Right renal pelvis (tissue), 4 donors: ENCODE measurements at places on chromosomes 4 and X. TPM values are rescaled to one million over a fixed set of nuclear protein-coding genes. Genes with fewer than 3 reads are reported as not detected.

FGF16 gene
- polyA plus RNA-seq: not detected

DRD5 gene
- 0.69 TPM for polyA plus RNA-seq

LAP3 gene
- 75.3 TPM for polyA plus RNA-seq

P2RY4 gene
- polyA plus RNA-seq: 0.18 TPM

PDK3 gene
- polyA plus RNA-seq: 9.8 TPM

SLIT2 gene
- 53.6 TPM for polyA plus RNA-seq

MAOA gene
- 16.9 TPM for polyA plus RNA-seq

GABRQ gene
- 1.1 TPM for polyA plus RNA-seq

CSAG2 gene
- polyA plus RNA-seq: not detected

PRSS12 gene
- polyA plus RNA-seq: 17.0 TPM

ZNF182 gene
- 11.3 TPM for polyA plus RNA-seq

JCHAIN gene
- 0.54 TPM for polyA plus RNA-seq

TLR6 gene
- 0.67 TPM for polyA plus RNA-seq

EMCN gene
- polyA plus RNA-seq: 175 TPM

ALAS2 gene
- 18.1 TPM for polyA plus RNA-seq

DTHD1 gene
- polyA plus RNA-seq: not detected

STARD8 gene
- polyA plus RNA-seq: 19.2 TPM

DNA sequence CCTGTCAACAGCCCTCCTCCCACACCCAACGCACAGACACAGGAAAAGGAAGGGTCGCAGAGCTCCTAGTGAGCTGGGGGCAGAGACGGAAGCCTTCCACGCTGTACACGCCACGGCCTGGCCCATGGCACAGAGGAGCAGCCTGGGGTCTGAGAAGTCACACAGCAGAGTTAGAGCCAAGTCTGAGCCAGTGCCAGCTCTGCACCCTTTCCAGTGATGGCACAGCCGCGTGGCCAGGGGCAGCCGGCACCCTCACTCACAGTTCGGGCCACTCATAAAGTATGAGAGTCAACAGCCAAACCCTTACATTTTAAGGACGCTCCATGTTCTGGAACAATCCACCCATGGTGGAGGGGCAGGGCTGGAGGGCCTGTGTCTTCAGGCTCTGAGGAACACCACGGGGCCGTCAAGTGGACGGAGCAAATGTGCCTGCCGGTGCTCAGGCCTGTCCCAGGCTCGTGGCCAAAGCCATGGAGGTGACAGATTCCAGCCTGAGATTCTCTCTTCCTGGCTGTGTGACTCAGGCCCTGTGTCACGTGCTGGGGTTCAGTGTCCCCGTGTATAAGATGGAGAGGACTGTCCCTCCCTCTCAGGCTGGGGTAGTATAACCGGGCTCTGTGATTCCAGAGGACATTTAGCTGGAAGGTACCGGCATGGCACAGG, 91.2 kb downstream of the ABLIM2 start:
- DNase-seq: no peak

GRCh38 chr4:2924765-2925301, 38.4 kb downstream of the NOP14 start:
- DNase-seq: no peak

DNA sequence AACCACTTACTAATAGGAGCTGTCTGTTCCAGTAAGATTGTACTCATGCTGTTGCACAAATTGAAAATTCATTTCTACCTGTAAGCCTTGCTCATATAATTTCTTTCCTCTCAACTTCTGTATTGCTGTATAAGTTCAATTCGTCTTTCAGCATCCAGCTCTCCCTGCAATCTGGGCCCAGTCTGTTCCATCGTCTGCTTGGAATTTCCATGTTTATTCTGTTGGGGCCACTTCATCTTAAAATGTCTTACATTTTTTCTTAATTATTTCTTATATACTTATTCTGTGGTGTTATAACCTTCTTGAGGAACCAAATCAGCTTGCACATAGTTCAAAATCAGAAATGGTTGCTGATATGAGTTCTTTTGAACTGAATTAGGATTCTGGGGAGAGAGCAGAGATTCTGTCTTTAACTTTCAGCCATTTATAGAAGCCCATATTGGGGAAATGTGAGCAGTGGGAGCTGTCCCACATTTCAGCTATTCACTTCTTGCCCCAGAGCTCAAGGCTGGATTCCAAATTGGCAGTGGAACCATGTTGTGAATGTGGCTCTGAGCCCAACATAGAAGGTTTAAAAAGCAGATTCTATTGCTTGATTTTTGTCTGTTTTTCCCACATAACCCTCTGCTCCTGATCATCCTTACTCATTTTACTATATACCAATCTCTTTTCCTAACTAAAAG, 291.9 kb downstream of the BMPR1B start:
- DNase-seq: no peak

GRCh38 chr4:122512430-122512829, 55.9 kb upstream of the IL2 start:
- DNase-seq: no peak

GRCh38 chr4:19944251-19944650, 307.5 kb upstream of the SLIT2 start:
- no peak for DNase-seq

DNA sequence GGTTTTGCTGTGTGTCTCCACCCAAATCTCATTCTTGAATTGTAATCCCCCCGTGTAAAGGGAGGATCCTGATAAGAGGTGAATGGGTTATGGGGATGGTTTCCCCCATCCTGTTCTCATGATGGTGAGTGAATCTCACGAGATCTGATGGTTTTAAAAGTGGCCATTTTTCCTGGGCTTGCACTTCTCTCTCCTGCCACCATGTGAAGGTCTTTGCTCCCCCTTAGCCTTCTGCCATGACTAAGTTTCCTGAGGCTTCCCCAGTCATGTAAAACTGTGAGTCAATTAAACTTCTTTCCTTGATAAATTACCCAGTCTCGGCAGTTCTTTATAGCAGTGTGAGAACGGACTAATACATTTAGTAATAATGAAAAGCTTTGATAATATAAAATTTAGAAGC, 46.9 kb downstream of the ANTXR2 start:
- DNase-seq: no peak

DNA sequence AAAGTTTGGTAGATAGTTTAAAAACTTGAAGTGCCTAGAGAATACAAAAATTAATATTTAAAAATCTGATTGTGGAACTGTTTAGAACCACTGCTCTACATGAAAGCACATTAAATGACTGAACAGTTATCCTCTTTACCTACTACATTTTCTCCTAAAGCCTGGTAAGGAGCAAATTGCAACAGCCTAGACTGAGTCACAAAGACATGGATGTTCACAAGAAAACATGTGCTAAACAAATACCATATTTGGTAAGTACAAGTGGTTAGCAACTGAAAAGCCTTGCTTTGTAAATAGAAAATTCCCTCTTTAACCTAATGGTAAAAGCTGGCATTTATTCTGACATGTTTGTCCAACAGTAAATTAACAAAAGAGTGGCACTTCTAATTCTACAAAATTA, 203.1 kb downstream of the FBXO8 start:
- DNase-seq: no peak

GRCh38 chr4:116942315-116942714, 143.1 kb downstream of the TRAM1L1 start:
- no peak for DNase-seq

- no peak for DNase-seq
These were observed 34.2 kb downstream of the ATXN3L start for GRCh38 chrX:13285693-13286092.

DNA sequence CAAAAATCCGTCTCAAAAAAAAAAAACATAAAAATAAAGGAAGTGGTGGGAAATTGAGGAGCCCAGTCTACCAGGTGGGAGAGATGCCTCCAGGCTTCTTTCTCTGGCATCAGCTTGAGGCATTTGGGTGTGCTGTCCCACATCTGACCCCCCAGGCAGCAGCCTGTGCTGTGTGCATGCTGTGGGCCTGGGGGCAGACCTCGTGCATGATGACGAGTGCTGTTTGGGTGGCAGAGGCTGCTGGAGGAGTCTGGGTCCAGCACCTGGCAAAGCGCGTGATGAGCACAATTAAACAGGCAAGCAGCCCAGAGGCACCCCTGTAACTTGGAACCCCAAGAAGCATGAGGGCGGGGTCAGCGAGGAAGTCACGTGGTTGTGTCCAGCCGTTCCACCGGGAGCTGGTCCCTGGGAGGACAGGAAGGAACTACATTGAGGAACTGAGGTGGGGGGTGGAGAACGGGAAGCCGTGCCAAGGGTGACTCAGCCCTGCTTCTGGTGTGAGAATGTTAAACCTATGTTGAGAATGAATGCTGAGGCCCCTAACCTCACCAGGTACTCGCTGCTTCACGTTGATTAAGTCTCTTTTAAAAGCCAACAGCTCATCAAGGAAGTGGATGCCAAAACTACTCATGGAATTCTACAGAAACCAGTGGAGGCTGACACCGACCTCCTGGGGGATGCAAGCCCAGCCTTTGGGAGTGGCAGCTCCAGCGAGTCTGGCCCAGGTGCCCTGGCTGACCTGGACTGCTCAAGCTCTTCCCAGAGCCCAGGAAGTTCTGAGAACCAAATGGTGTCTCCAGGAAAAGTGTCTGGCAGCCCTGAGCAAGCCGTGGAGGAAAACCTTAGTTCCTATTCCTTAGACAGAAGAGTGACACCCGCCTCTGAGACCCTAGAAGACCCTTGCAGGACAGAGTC, 6.1 kb downstream of the TACC3 start:
- no peak for DNase-seq

DNA sequence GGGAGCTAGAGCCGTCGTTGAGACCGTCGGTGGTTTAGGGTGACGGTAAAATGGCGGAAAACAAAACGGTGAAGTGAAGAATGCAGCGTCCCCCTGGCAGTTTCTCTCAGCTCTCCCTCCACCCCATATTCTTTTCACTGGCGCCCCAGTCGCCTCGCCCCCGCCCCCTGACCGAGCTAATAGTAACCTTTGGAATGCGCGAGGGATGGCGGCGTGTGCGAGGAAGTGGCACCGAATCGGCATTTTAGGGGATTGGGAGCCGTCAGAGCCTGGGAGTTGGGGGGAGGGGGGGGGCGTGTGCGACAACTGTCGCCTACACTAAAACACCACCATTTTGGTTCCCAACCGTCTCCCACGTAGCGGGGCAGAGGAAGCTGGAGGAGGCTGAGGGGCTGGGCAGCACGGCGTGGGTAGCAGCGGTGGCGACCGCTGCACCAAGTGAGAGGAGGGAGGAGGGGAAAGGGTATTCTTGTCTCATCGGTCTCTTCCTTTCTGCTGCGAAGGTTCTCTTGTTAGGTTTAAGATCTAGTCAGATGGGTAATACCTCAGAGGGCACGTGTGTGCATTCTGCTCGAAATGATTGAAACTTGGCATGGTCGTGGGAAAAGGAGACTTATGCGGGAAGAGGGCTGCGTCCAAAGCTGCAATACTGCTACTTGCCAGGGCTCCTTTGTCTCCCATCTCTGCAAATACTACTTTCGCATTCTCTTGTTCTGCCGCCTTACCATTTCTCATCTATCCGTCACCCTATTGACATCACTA, 840 bp downstream of the ZNF711 start:
- peak; percentile 28 for DNase-seq

- DNase-seq: no peak
These were observed 95.2 kb upstream of the DKK2 start for GRCh38 chr4:107131295-107131694.

- no peak for DNase-seq
These were observed 1.3 kb downstream of the FAM53A start for GRCh38 chr4:1682860-1683259.

- DNase-seq: no peak
These were observed 3.9 kb downstream of the RPL10 start for GRCh38 chrX:154401918-154402621.

- no peak for DNase-seq
These were observed 2.9 kb downstream of the ANXA5 start for GRCh38 chr4:121693886-121694285.

GRCh38 chr4:85474356-85474755, 594 bp upstream of the ARHGAP24 start:
- no peak for DNase-seq

GRCh38 chr4:6464842-6465588, 7.4 kb downstream of the PPP2R2C start:
- no peak for DNase-seq

- DNase-seq: no peak
These were observed 223.8 kb upstream of the BOD1L1 start for GRCh38 chr4:13851085-13851940.

DNA sequence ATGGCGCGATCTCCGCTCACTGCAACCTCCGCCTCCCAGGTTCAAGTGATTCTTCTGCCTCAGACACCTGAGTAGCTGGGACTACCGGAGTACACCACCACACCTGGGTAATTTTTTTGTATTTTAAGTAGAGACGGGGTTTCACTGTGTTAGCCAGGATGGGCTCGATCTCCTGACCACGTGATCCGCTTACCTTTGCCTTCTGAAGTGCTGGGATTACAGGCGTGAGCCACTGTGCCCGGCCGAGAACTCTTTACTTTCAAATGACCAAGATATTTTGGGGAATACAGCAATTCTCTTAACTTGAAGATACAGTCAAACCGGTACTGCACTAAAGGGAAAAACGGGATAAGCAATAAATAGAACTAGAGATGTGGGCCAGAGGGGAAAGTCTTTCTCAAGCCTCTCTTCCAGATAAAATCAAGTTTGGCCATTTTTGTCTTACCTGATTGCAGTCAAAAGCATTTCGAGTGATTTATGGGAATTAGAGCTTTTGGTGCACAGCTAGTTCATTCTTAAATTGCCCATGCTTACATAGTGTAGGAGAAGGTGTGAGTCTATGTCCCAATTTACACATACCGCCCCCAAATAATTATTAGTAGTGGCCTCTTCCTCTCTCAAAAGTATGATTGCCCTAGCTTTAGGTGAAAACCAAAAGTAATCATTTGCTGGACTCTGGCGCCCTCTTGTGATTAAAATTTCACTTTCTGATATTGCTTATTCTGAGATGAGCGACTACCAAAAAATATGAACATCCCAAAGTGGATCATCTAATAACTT, 53.2 kb upstream of the ABCG2 start:
- DNase-seq: peak; percentile 38

DNA sequence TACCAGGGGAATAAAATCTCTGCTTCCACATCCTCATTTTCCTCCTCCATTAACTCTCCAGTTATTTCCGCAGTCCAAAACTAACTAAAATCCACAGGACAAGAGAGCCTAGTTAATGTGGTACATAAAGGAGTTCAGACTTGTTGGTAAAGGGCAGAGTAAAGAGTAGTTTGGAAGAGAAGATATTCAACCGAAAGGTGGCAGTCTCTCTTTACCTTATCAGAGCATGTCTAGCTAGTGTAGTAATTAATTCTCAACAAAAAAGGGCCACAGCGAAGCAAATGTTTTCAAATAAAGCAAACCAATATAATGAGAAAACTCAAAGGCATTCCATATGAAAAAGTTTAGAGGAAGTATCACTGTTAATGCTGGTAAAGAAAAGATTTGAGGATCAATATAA, 286.5 kb downstream of the GLUD2 start:
- DNase-seq: no peak

GRCh38 chr4:8053688-8054449, 104.7 kb downstream of the ABLIM2 start:
- DNase-seq: no peak

- DNase-seq: no peak
These were observed 1.0 kb upstream of the TLR1 start for GRCh38 chr4:38805530-38806145.

DNA sequence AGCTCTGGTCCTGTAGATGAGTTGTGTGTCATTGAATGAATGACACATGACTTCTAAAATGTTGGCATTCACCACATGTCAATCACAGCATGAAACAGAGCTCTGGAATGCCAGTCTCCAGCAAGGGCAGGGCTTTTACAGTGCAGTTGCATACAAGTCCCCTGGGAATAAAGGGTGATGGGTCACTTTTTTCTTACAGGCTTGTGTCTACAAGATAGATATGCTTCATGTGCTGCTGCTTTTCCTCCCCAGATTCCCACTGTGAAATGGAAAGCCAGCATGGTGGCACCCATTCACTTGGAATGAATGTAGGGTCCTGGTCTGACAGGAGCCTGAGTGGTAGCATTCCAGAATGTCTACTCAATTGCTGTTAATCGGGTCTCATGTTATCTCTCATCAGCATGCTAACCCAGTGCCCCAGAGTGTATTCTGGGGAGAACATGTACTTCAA, 159.1 kb upstream of the KIT start:
- no peak for DNase-seq
